Endodermal cell (in vitro differentiated cells): ENCODE measurements at places on chromosomes 2 and 18.
A peak's percentile ranks its signal among the peaks of the same experiment; 100 is the strongest.

GRCh38 chr2:185245806-185246205 lies 492.8 kb upstream of the FSIP2 start:
- no peak for DNase-seq

- DNase-seq, result no peak
These were observed 103.5 kb downstream of the CPO start for GRCh38 chr2:207042841-207043240.

GRCh38 chr2:75130171-75130570 lies 69.1 kb downstream of the TACR1 start:
- DNase-seq, result peak; percentile 55

- no peak for DNase-seq
These were observed 83.0 kb upstream of the LTBP1 start for GRCh38 chr2:32863803-32864202.

DNA sequence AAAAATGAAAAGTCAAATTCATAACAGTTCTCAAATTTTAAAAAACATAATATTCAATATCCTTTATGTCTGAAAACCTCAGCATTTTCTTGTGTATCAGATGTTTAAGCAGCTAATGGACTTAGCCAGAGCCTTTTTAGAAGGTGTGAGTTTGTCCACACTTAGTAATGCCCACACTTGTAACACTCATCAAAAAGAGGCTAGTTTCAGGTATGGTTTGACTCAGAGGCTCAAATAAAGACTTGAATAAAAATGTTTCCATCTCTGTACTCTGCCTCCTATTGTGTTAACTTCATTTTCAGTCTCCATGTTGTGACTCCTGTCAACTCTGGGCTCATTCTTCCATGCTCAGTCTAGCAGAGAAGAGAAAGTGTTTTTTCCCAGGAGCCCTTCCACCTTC lies 311.6 kb downstream of the IRS1 start:
- no peak for DNase-seq
